HFFc6 (cell line): ENCODE measurements at places on chromosomes 2 and 18. TPM values are rescaled to one million over a fixed set of nuclear protein-coding genes. Genes with fewer than 3 reads are reported as not detected.
A peak's percentile ranks its signal among the peaks of the same experiment; 100 is the strongest.

- no peak for DNase-seq
These were observed 165.6 kb downstream of the ACOXL start for GRCh38 chr2:110897966-110898365.

DNA sequence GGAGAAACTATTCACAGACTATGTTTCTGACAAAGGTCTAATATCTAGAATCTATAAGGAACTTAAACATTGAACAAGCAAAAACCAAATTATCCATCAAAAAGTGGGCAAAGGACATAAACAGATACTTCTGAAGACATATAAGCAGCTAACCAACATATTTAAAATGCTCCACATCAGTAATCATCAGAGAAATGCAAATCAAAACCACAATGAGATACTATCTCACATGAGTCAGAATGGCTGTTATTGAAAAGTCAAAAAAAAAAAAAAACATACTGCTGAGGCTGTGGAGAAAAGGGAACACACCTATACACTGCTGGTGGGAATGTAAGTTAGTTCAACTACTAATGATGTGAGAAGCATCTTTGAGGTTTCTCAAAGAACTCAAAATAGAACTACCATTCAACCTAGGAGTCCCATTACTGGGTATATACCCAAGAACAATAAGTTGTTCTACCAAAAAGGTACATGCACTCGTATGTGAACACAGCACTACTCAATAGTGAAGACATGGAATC, 220.4 kb upstream of the TFPI start:
- peak; percentile 86 for DNase-seq

DNA sequence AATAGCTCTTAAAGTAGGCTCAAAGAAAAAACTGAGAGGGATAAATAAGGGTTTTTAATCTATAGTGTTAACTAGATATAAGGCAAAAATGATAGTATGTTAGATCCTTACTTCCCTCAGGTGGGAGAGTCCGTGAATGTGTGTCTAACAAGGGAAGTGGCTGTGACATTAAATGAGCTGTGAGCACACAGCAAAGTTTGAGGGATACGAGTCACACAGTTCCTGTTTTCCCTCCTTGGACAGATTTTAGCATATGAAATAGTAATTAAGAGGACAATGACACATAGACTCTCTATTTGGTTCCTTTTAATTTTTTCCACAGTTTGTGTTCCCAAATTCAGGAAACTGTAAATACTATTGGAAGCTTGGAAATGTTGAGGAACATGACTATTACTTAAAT, 148.4 kb upstream of the CAVIN2 start:
- no peak for DNase-seq

- peak; percentile 9 for DNase-seq
These were observed 142.7 kb downstream of the EML6 start for GRCh38 chr2:54866179-54866578.

- DNase-seq = no peak
These were observed 165.6 kb downstream of the INHBB start for GRCh38 chr2:120511536-120511935.

Gene IL1R2
- total RNA-seq = not detected in 3 replicates

Gene ASAP2
- total RNA-seq = 33.8 and 38.0 TPM in 2 replicates

Gene PSTPIP2
- 8.0 to 8.4 TPM (median 8.3 TPM) in 3 replicates for total RNA-seq
